ENCODE measurements at places on chromosomes 13 and 19.

- no peak for DNase-seq
Observed at GRCh38 chr13:44484562-44485138, 91.5 kb downstream of the TSC22D1 start.

GRCh38 chr13:108407495-108407894 lies 138.0 kb downstream of the TNFSF13B start:
- DNase-seq = no peak

DNA sequence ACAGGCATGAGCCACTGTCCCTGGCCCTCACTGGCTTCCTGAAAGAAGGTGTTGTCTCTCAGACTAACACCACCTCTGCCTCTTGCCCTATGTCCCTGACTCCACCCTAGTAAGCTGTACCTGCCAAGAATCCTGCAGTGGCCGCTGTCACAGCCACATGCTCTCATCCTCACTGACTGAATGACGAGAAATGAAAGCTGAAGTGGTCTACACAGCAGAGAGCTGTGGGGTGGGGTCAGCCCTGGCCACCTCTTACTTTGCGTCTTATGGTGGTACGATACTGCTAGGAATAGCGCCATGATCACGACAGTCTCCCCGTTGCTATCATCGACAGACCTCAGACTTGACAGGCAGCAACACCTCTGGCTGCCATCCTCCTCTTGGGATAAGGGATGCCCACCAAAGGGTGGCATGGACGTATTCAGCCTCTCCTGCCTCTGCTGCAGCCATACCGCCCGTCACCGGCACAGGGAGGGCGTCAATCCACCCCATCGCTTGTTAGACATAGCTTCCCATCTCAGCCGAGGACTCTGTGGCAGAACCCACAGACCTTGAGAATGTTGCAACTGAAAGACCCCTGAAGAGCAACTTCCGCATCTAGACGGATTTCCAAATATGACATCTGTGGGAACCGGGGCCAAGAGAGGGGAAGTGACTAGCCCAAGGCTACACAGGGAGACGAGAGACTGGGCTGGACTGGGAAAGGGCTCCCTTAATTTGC lies 809 bp downstream of the MYO1F start:
- DNase-seq = no peak

- no peak for DNase-seq
Observed at GRCh38 chr13:113539822-113540221, 44.7 kb upstream of the TFDP1 start.

GRCh38 chr19:15225760-15226159 lies 6.5 kb downstream of the EPHX3 start:
- no peak for DNase-seq

DNA sequence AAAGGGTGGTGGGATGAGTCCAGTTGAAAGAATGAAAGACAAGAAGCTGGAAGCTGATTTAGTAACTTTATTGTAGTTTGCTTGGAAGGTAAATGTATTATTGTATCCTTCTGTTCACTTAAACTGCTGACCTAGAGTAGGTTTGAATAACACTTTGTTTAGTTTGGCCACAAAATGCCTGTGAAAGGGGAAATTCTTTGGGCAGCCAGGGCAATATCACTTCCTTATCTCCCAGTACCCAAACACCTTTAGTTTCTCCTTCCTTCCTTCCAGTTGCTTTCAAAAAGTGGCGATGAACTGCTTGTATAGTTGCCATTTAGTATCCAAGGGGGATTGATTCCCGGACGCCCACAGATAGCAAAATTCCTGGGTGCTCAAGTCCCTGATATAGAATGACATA lies 120.1 kb downstream of the PAN3 start:
- DNase-seq = no peak

GRCh38 chr19:50509366-50509765 lies 1.6 kb downstream of the JOSD2 start:
- no peak for DNase-seq

GRCh38 chr13:58190577-58190976 lies 559.0 kb downstream of the PCDH17 start:
- no peak for DNase-seq

GRCh38 chr13:71316792-71317363 lies 550.1 kb downstream of the DACH1 start:
- DNase-seq = no peak

DNA sequence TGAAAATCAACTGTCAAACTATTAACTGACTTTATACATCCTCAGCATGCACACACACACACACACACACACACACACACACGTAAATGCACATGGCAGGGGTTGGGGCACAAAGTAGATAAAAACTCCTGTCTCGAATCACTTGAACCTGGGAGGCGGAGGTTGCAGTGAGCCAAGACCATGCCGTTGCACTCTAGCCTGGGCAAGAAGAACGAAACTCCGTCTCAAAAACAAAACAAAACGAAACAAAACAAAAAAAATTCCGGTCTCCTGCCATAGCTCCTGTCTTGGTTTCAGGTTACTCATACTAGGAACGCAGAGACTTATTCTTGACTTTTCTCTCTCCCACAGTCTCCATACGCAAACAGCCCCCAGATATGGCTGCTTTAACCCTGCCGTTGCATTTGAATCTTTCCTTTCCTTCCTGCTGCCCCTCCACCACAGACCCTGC lies 148.9 kb downstream of the SHISA2 start:
- peak; percentile 34 for DNase-seq

- no peak for DNase-seq
Observed at GRCh38 chr13:78197231-78197630, 278.6 kb upstream of the EDNRB start.

- peak; percentile 76 for DNase-seq
Observed at GRCh38 chr13:107025991-107026390, 458.1 kb upstream of the ARGLU1 start.

GRCh38 chr13:83125791-83126190 lies 756.5 kb downstream of the SLITRK1 start:
- no peak for DNase-seq

GRCh38 chr19:44059229-44059628 lies 7.4 kb downstream of the ZNF223 start:
- no peak for DNase-seq

- no peak for DNase-seq
Observed at GRCh38 chr13:76516013-76516412, 370.2 kb downstream of the KCTD12 start.

DNA sequence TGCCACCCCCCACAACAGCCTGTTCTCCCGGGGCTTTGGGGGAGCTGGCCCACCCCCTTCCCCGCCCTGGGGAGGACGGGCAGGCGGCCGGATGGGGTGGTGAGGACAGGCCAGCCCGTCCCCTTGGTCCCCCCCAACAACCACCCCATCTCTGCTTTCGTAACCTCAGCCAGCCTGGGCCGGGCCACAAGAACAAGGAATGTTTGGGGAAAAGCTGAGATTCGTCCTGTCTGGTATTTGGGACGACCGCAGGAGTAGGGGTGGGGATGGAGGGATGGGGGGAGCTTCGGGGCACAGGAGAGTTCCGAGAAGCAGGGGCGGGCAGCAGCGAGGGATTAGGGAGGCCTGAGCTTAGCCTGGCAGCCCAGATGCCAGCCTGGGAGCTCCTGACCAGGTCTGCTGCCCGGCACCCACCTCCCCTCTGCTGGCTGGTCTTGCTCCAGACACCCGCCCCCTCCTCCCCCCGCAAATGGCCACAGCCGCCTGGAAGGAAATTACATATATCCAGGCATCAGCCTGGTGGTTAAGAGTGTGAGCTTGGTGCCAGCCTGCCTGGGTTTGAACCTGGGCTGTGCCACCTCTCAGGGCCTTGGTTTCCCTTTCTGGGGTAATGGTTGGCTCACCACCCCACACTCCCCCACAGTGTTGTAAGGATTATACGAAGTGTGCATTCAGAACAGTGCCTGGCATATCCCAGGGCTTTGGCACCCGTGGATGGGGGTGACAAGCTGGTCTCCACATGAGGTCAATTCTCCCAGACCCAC lies at the start of gene PODNL1:
TSS of gene PODNL1 (minus strand) at position 117 of the 764 bp plus-strand sequence. CDS start 236 bp downstream, outside the sequence.
- DNase-seq = no peak

DNA sequence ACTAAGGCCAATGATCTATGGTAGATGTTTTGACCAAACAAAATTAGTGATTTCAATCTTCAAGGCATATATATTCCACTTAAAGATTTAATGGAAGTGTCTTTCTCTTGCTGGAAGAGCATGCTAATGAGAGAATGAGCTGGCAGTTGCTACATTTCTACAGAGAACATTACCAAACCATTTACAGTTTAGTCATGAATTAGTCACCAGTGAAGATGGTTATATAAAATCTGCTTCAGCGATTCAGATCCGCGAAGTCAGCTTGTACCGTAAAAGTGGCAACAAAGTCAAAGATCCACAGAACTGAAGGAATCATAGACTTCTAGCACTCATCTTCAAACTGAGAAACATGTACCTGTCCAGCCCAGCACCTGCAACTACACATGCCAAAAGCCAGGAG lies 156.3 kb downstream of the SLITRK5 start:
- no peak for DNase-seq

DNA sequence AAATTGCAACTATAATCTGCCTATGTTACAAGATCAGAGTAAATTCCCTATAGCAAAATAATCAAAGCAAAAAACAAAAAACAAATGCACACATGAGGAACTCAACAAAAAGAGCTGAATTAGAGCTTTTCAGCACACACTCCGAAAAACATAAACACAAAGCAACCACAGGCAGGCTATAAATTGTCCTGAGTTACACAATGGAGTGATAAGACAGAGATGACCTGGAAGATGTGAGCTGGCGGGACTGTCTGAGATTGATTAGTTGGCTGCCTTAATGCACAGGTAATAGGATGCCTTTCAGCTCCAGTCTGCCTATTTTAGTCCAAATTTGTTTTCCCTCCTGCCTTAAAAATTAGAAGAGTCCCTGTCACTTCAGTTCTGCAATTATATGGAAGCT lies 159.0 kb upstream of the FNDC3A start:
- no peak for DNase-seq

DNA sequence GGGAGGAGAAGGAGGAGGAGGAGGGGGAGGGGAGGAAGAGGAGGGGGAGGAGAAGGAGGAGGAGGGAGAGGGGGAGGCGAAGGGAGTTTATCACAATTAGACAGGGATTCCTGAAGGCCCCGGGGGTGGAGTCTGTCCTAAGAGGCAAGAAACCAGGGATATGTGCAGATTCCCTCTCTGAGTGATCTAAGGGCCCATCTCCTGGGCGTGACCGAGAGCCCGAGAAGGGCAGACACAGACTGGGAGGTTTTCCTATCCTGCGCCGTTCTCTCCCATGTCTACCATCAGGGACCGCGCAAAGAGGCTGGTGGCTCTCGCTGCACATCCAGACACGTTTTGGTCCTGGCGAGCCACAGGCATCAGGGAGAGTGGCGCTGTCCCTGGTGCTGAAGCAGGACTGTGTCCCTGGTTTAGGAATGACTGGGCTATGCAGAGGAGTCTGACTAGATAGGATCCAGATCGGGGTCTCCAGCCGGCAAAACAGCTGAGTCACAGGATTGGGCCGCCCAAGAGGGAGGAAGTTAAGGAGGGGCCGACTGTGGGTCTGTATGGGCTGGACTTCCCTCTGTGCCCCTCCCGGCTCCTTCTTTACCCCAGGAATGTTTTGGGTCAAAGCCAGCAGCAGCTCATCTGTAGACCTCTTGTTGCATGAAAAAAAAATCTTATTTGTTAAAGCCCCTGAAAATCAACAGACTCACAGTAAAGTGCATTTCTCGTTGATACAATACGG lies 17.9 kb upstream of the ZNF175 start:
- DNase-seq = peak; percentile 78

GRCh38 chr13:110310541-110311442 lies 3.7 kb downstream of the COL4A2 start:
- no peak for DNase-seq

- DNase-seq = no peak
Observed at GRCh38 chr13:25262261-25262660, 25.0 kb downstream of the MTMR6 start.

DNA sequence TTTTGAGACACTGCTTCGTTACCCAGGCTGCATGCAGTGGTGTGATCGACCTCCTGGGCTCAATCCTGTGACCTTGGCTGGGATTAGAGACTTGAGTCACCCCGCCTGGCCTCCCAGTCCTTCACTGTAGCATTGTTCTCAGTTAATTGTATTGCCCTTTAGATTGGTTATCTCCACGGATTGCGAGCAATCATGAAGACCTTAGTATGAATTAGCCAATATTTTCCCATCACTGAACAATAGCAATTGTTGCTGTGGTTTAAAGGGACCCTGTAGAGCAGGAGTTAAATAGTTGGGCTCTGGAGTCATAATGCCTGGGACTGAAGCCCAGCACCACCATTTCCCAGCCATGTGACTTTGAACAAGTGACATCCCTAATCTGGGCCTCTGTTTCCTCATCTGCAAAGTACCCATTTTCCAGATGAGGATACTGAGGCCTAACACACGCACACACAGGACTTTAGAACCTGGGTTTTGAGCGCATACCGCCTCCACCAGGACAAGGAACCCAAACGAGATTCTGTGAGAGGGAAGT lies 8.4 kb downstream of the PPP1R14A start:
- no peak for DNase-seq

- DNase-seq = no peak
Observed at GRCh38 chr13:104779311-104779993, 1713.2 kb upstream of the SLC10A2 start.

DNA sequence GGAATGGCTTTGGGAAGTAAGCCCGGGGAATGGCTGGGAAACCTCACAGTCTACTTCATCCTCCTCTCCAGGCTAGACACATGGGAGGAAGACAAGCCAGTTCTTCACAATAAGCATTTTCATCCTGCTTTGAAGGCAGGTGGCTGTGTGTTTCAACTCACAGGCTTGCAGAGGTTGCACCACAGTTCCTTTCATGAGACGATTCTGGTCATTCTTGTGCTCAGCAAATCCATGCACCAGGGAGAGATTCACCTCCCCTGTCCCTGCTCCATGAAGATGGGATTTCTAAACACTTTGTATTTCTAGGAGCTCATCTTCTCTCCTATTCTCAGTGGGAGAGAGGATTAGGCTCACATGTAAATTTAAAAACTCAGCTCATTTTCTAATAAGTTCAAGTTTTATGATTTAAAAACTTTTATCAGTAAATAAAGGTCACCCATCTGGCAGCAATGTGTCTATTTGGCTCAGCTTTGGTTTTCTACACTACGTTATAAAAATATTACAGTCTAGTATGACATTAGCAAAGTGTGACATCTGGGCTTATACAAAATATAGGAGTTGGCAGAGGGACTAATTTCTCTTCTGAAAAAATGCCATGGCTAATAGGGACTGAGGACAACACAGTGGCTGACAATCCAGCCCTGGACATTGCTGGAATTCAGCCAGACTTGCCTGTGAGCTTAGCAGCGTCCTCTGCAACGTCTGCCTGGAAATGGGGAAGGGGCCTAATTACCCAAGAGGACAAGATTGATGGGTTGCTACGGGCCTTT lies 283.2 kb upstream of the SLC10A2 start:
- DNase-seq = no peak

DNA sequence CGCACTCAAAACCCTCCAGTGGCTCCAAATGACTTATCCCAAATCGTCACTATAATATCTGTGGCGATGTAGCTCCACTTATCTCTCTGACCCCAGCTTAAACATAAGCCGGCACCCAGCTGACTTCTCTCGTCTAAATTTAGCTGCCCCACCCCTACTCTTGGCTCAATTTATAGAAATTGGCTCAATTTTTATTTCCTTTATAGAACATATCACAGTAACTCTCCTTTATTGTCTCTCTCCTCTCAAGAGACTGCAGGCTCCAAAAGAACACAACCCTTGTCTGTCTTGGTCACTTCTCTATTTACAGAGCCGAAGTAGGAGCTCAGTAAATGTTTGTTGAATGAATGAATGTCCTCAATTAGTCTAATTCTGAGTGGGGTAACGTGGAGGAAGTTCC lies 805 bp downstream of the ZNF784 start:
- no peak for DNase-seq
